ENCODE measurements at places on chromosomes 5 and 9.

DNA sequence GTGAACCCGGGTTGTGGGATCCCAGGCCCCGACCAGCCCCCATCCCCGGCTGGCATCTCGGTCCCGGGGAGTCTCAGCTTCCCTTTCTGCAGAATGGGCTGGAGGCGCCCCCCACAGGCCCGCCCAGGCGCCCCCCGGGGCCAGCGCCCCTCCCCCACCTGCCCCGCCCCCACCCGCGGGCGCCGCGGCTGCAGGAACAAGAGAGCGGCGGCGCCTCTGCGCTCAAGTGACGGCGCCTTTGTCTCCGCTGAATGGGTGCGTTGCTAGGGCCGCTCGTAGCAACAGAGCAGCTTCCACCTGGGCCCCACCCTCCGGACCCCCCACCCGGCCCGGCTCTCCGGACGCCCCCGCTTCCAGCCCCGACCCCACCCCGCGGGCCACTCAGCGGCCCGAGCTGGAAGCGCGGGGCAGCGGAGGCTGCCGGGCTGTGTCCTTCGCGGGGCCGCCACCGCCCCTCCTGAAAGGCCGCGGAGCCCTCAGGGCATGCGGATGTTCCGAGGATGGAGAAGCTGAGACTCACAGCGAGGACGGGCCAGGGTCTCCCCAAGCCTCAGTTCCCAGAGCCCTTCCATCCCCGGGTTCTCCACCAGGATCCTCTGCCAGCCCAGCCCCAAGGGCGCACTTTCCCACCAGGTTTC, 27.5 kb downstream of the ADGRD2 start:
- DNase-seq, result no peak
- H3K4me3 ChIP-seq, result peak overlapping the region; percentile 23

- H3K4me3 ChIP-seq, result no peak overlapping the region
- no peaks in the 10 kb centered on the region for H3K27me3 ChIP-seq
- H3K36me3 ChIP-seq, result peaks cover 7% of the 10 kb centered on the region
- no peak overlapping the region for H3K27ac ChIP-seq
- DNase-seq, result no peak
Observed at GRCh38 chr9:26937816-26938371, 9.1 kb downstream of the PLAA start.

- no peak overlapping the region for H3K27ac ChIP-seq
- no peak for DNase-seq
- no peak overlapping the region for H3K4me3 ChIP-seq
- no peaks in the 10 kb centered on the region for H3K36me3 ChIP-seq
- H3K27me3 ChIP-seq, result no peaks in the 10 kb centered on the region
Observed at GRCh38 chr5:151384106-151384505, 36.7 kb upstream of the SLC36A2 start.

DNA sequence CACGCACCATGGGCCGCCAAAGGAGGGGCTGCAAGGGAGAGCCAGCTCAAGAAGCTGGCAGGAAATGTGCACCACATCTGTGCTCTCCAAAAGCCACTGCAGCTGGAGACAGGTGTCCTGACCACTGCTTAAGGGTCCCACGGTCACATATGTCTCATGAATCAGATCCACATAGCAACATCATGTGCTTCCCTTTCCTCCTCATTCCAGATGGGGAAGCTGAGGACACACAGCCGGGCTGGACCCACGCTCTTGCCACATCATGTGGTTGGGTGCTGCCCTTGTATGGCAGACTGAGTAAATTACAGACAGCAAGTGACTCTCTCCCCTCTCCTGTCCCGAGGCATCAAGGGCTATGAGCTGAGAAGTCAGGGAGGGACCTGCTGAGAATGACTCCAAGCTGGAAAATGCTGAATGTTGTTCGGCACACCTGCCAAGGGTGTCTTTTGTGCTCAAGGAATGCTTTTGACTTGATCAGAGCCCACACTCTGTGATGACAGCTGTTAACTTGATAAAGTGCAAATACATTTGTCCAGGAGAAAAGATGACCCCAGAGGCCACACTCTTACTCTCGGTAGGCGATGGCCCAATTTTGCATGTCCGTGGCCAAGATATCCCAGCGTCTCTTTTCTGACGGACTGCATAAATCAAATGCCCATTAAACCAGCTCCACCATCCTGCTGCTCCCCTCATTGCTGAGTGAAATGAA, 58.2 kb downstream of the NSUN2 start:
- H3K27me3 ChIP-seq, result peaks cover 3% of the 10 kb centered on the region
- H3K4me3 ChIP-seq, result no peak overlapping the region
- no peaks in the 10 kb centered on the region for H3K36me3 ChIP-seq
- no peak overlapping the region for H3K27ac ChIP-seq
- DNase-seq, result peak; percentile 40

GRCh38 chr5:164013077-164013670, 507.8 kb downstream of the MAT2B start:
- DNase-seq, result peak; percentile 89
- no peak overlapping the region for H3K4me3 ChIP-seq
- no peaks in the 10 kb centered on the region for H3K4me1 ChIP-seq

GRCh38 chr5:131488463-131488862, 146.6 kb downstream of the RAPGEF6 start:
- peaks cover 38% of the 10 kb centered on the region for H3K36me3 ChIP-seq
- peak; percentile 85 for DNase-seq
- H3K27ac ChIP-seq, result peak overlapping the region; percentile 33
- H3K4me1 ChIP-seq, result peaks cover 23% of the 10 kb centered on the region

GRCh38 chr9:81431641-81432040, 257.7 kb downstream of the TLE1 start:
- H3K4me3 ChIP-seq, result no peak overlapping the region
- H3K36me3 ChIP-seq, result no peaks in the 10 kb centered on the region
- no peak for DNase-seq

DNA sequence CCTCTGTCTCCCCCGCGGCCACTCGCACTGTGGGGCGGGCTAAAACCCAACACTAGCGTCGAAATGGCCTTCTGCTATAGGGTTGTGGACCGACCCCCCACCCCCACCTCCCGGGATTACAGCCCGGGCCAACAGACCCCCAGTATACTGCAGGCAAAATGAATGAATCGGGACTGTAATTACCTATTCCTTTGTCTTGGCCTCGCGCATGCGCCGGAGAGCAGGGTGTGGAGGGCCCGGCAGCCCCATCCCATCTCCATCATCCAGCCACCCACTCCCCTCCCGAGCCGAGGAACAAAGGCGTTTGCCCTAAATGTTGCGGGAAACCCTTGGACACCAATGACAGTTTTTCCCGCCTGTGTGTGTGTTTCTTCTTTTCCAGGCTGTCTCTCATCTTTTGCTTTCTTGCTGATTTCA, 1.6 kb downstream of the BASP1 start:
- no peaks in the 10 kb centered on the region for H3K36me3 ChIP-seq
- peak; percentile 26 for DNase-seq
- peak overlapping the region; percentile 50 for H3K4me3 ChIP-seq

GRCh38 chr5:134439210-134439654, 27.6 kb upstream of the CDKN2AIPNL start:
- peaks cover 4% of the 10 kb centered on the region for H3K4me1 ChIP-seq
- H3K4me3 ChIP-seq, result no peak overlapping the region
- H3K36me3 ChIP-seq, result no peaks in the 10 kb centered on the region
- no peak overlapping the region for H3K27ac ChIP-seq
- no peaks in the 10 kb centered on the region for H3K27me3 ChIP-seq

- peaks cover 16% of the 10 kb centered on the region for H3K27me3 ChIP-seq
- no peak overlapping the region for H3K27ac ChIP-seq
- no peak for DNase-seq
- no peak overlapping the region for H3K4me3 ChIP-seq
Observed at GRCh38 chr5:173263566-173263965, 28.6 kb upstream of the NKX2-5 start.

DNA sequence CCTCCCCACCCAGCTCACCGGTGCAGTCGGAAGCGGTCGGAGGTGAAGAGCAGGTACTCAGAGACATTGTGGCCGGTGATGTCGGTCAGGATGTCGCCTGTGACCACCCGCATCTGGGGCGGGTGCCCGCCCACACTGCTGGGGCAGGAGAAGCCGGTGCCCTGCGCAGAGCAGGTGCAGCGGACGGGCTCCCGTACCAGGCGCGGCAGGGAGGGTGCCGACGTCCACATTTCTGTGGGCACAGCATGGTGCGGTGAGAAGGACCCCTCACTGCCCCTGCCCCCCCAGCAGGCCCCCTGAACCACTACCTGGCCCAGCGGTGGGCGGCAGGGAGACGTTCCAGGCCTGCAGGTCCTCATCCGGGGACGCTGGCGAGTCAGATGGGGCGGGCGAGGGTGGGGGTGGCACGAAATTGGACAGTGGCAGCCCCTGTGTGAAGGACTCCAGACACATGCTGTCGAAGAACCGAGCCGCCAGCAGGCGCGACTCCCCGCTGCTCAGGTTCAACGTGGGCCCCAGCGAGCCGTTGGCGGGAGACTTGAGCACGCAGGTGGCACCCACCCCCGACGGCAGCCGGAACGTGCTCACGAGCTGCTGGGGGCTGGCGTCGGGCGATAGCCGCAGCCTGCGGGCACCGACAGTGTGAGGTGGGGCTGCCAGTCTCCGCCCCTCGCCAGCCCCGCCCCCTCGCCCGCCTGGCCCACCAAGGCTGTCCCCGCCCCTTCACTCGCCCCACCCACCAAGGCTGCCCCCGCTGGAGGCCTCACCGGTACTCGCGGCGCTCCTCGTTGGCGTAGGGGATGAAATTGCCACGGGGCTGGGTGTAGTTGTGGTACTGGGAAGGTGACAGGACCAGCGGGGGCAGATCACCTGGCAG, 15.1 kb downstream of the ABCA2 start:
- H3K36me3 ChIP-seq, result peaks cover 75% of the 10 kb centered on the region
- no peak overlapping the region for H3K27ac ChIP-seq
- H3K4me1 ChIP-seq, result no peaks in the 10 kb centered on the region
- H3K27me3 ChIP-seq, result no peaks in the 10 kb centered on the region

GRCh38 chr9:129640871-129641749, 841 bp downstream of the ASB6 start:
- H3K4me3 ChIP-seq, result peak overlapping the region; percentile 96
- H3K4me1 ChIP-seq, result peaks cover 30% of the 10 kb centered on the region
- no peaks in the 10 kb centered on the region for H3K27me3 ChIP-seq

GRCh38 chr9:74496819-74497747, at the start of gene RORB:
TSS of gene RORB (plus strand) at chr9:74497335. CDS start at chr9:74497977, 642 bp downstream.
- peaks cover 25% of the 10 kb centered on the region for H3K4me1 ChIP-seq
- peak within 1 kb of the TSS; percentile 61 for H3K4me3 ChIP-seq
- H3K36me3 ChIP-seq, result no peaks in the 10 kb centered on the region

- H3K27ac ChIP-seq, result no peak overlapping the region
- no peak for DNase-seq
- no peaks in the 10 kb centered on the region for H3K4me1 ChIP-seq
- H3K27me3 ChIP-seq, result no peaks in the 10 kb centered on the region
- H3K4me3 ChIP-seq, result no peak overlapping the region
Observed at GRCh38 chr9:36118706-36119105, 17.8 kb upstream of the GLIPR2 start.

DNA sequence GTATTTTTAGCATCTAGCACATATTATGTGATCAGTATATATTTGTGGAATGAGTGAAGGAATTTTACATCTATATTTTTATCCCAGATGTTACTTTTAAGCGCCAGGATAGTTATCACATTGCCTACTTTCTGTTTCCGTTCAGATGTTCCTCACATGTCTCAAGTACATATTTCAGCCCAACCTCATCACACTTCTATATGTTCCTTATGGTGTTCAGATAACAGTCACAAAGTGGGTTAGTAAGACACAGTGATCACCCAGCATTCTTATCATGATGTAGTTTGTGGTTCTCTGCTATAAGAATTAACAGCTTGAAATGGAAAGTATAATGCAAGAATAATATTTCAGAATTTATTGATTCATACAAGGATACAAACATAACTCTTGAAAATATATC, 170.0 kb upstream of the RASA1 start:
- H3K27me3 ChIP-seq, result no peaks in the 10 kb centered on the region
- H3K27ac ChIP-seq, result no peak overlapping the region
- H3K36me3 ChIP-seq, result no peaks in the 10 kb centered on the region
- no peak overlapping the region for H3K4me3 ChIP-seq

DNA sequence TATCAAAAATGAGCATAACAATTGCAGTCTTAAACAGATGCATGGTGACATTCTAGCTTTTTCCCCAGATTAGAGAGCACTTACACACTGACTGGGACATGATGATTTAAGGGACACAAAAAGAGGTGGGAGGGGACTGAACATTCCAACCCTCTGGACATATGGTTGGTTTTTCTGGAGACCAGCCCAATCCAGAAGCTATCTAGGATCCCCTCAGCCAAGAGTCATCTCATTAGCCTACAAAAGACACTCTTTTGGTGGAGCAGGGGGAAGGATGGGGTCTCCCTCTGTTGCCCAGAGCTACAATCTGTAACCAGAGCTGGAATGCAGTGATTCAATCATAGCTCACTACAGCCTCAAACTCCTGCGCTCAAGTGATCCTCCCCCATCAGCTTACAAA, 97.3 kb upstream of the IQGAP2 start:
- H3K4me3 ChIP-seq, result peak overlapping the region; percentile 4
- no peaks in the 10 kb centered on the region for H3K27me3 ChIP-seq
- H3K27ac ChIP-seq, result no peak overlapping the region
- H3K4me1 ChIP-seq, result peaks cover 58% of the 10 kb centered on the region
- H3K36me3 ChIP-seq, result no peaks in the 10 kb centered on the region

DNA sequence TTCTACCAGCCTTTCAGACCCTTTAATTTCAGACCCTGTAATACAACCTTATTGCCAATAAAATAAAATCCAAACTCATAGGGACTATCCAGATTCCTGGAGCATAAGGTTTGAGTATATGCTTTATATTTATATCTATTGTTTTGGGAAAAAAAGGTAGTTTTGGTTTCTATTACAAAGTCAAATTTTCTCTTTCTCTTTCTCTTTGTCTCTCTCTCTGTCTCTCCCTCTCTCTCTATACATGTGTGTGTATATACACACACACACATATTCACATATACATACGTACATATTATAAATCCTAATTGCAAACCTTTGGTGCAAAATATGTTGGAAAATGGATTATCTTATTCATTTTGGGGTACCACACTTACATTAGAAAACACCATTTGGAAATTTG, 39.0 kb downstream of the TMEM232 start:
- no peaks in the 10 kb centered on the region for H3K4me1 ChIP-seq
- no peak for DNase-seq
- peaks cover 2% of the 10 kb centered on the region for H3K36me3 ChIP-seq
- no peaks in the 10 kb centered on the region for H3K27me3 ChIP-seq
- no peak overlapping the region for H3K4me3 ChIP-seq

DNA sequence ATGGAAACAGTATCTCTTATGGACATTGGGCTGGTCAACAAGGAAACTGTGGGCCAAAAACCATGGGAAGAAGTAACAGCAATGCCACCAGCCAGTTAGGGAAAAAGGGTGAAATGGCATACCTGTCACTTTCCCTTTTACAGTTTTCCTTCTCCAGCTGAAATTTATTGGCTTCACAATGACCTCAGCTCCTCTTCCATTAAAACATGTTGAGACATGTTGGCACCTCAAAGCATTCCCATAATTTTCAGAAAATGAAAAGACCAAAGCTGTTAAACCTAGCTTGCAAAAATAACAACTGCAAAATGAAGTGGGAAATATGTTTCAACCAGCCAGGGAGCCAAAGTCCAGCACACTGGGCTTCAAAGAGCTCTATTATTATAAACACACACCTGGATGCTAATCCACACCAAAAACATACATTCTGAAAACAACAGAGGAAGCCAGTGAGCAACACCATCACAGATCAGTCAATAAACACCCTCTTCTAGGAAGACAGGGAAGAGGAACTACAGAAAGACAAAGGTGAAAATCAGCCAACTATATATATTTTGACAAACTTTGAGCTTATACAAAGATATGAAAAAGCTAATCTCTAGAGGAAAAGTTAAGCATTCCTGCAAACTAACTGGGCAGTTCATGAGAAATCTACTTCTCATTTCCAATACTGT, 78.4 kb upstream of the PTGER4 start:
- no peak overlapping the region for H3K27ac ChIP-seq
- no peaks in the 10 kb centered on the region for H3K27me3 ChIP-seq
- H3K4me3 ChIP-seq, result no peak overlapping the region
- H3K4me1 ChIP-seq, result peaks cover 15% of the 10 kb centered on the region

- no peak overlapping the region for H3K27ac ChIP-seq
- DNase-seq, result no peak
- no peaks in the 10 kb centered on the region for H3K36me3 ChIP-seq
- no peaks in the 10 kb centered on the region for H3K27me3 ChIP-seq
- H3K4me1 ChIP-seq, result no peaks in the 10 kb centered on the region
Observed at GRCh38 chr9:14127656-14128055, 186.3 kb downstream of the NFIB start.
